ENCODE measurements at places on chromosomes 11 and 22.

DNA sequence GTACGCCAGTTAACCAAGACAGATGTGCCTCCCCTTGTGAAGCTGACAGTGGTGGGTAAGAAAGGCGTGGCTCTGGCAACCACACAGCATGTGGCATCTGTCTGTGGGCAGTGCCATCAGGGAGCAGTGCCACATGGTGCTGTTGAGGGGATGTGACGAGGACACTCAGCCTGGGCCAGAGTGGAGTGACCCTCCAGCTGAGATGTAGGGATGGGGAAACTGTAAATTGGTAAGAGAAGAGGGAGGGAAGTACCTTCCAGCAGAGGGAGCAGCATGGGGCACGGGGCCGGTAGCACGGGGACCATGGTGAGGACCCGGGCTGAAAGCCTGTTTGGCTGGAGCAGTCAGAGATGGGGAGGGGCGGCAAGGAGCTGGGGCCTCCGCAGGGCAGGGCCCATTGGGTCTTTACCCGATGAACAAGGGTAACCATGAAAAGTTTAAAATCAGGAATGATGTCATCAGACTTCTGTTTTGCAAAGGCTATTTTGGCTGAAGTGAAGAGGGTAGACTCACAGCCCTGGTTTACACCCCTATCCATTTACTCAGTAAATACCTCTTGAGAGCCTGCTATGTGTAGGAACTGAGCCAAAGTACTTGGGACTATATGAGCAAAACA lies 10.4 kb downstream of the TMPRSS6 start:
- no peak for DNase-seq

DNA sequence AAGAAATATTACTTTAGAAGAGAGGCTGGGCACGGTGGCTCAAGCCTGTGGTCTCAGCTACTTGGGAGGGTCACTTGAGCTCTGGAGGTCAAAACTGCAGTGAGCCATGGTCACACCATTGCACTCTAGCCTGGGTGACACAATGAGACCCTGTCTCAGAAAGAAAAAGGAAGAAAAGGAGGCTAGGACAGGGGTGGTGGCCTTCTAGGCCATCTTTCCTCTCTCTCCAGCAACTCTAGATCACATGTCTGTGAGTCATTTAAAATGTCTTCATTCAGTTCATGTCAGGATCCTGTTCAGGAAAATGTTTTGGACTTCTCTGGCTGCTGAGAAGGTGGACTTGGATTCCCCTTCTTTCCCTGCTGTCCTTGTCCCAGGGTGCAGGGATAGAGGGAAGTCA lies 53.3 kb downstream of the PPFIA1 start:
- DNase-seq: no peak

DNA sequence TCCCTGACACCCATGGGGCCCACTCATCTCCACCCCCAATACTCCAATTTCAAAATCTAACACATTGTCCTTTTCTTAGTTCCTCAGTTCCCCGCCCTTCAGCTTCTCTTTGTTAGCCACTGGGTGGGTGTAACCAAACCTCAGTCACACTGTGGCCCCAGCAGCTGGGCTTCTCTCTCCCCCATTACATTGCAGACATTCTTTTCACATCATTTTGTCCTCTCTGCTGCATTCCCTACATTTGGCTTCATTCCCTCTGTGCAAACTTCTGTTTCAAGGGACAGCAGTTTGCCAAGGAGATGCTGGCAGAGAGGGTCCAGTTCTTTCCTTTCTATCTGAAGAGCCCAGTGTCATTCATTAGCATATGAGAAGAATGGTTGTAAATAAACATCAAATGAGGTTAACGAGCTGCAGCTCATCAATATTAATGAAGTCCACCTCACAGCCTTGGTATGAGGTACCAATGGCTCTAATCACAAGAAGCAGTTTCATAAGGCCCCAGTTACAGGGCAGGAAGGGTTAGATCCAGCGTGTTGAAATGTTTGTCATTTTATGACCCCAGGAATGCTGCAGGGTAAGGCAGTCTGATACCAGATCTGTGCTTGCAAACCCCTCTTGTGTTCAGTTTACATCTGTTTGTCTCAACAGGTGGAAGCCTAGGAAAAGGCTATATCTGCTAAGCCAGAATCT lies 72.3 kb downstream of the ARFGAP2 start:
- no peak for DNase-seq

- DNase-seq: no peak
Observed at GRCh38 chr11:92837595-92837994, 131.9 kb upstream of the MTNR1B start.

Measured in activated T-helper 1 cell treated with Interleukin-2 at 50 U/mL for 16 hours (primary cell).